Left kidney (tissue), 8 donors: ENCODE measurements at places on chromosomes 5 and 9. TPM values are rescaled to one million over a fixed set of nuclear protein-coding genes. Genes with fewer than 3 reads are reported as not detected.

Gene PCDHB14
- 11.3 TPM for polyA plus RNA-seq

Gene WNK2
- polyA plus RNA-seq = 28.5 TPM

Gene PCDHGA12
- 1.5 TPM for polyA plus RNA-seq

Gene LCN10
- polyA plus RNA-seq = 1.8 TPM

DNA sequence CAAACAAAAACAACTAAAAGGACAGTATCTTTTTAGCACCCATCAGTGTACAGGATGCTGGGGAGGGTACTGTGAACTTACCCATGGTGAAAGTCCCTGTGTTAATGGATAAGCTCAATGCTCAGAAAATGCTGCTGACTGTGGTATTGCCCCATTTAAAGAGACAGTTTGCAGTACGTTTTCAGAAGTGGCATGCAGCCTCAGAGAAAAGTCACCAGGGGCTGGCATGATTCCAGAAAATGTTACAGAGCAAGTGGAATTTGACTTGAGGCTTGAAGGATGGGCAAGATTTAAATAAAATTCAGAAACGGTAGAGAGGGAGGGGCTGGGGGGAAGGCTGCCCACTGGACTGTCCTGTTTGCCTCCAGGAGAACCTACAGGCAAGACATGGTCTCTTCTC, 7.2 kb downstream of the S1PR3 start:
- no peak for DNase-seq

- DNase-seq = no peak
Measured at GRCh38 chr9:126384926-126385325, 58.3 kb downstream of the MVB12B start.

GRCh38 chr5:57318251-57318650, 144.4 kb downstream of the GPBP1 start:
- DNase-seq = no peak

- no peak for DNase-seq
Measured at GRCh38 chr5:169581580-169582227, 1.9 kb upstream of the SPDL1 start.

DNA sequence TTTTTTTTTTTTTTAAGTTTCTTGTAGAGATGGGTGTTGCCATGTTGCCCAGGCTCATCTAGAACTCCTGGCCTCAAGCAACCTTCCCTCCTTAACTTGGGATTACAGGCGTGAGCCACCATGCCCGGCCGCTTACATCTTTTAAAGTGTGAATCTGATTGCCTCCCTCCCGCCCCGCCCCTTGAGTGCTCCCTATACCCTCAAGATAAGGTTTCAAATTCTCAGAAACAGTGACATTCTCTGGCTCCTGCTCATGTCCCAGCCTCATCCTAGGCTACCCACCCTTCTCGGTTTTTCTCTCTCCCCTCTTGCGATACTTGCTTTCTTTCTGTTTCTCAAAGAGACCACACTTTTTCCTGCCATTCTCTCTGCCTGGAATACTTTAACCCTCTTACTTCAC, 12.4 kb downstream of the MORN5 start:
- no peak for DNase-seq

GRCh38 chr5:119343766-119344165, 12.1 kb upstream of the TNFAIP8 start:
- DNase-seq = no peak

DNA sequence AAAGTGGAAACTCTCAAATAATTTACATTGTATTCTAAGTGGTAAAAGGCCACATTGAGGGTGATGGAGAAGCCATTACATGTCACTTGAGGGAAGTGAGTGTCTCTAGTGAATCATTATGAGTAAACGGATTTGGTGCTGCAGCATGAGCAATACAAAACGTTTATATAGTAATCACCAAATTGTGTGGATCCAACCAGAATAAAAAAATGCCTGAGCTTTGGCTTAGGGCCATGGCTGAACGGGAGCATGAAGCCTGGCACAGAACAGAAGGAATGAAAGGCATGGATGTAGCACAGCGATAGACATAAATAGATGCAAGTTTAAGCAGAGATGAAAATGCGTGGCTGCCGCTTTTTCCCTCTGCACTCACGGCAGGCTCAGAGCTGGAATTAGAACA, 58.3 kb downstream of the PTTG1 start:
- DNase-seq = no peak

- DNase-seq = no peak
Measured at GRCh38 chr5:141567513-141568117, 51.2 kb downstream of the DIAPH1 start.

GRCh38 chr5:39400713-39401578, 23.8 kb downstream of the DAB2 start:
- no peak for DNase-seq

DNA sequence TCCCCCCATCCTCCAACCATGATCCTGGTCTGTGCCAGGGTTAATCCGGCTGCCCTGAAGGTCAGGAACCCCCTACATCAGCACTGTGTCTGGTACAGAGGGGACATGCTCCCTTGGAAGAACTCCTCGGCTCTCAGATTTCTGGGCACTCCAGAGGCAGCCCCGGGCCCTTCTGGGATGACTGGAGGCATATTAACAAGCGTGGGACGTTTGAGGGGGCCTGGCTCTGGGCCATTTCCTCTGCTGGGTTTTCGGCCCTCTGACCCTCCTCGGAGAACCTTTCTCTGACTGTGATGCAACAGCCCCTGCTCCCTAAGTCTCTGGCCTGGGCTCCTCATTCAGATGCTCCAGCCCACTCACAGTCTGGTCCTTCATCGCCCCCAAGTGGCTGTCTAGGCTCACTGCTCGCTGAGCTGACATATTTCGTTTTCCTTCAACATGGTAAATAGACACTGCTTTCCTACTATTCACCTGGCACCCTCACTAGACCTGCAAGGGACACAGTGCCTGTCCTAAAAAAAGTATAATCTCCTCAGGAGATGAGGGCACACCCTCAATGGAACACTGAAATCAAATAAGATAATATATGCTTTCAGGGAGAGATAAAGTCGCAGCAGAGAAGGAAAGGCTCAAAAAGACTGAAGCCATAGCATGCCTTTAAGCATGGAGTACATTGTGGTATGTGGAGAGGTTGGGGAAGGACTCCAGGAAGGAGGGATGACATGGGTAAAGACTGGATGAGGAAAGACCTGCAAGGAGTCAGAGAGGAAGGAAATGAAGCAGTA, 404.7 kb upstream of the TRPC7 start:
- peak; percentile 64 for DNase-seq
